ENCODE measurements at places on chromosomes 1 and 21. TPM values are rescaled to one million over a fixed set of nuclear protein-coding genes. Genes with fewer than 3 reads are reported as not detected.

The ARID1A gene
- 111 TPM for total RNA-seq

The HES4 gene
- total RNA-seq, result 5.0 TPM

The NBL1 gene
- 51.7 TPM for total RNA-seq

The CAPN9 gene
- total RNA-seq, result not detected

The FOXO6 gene
- not detected for total RNA-seq

The NPHP4 gene
- 20.0 TPM for total RNA-seq

- no peak overlapping the region for H3K4me3 ChIP-seq
- peaks cover 7% of the 10 kb centered on the region for H3K4me1 ChIP-seq
- H3K36me3 ChIP-seq, result peaks cover 17% of the 10 kb centered on the region
- no peaks in the 10 kb centered on the region for H3K27me3 ChIP-seq
These were observed 14.1 kb downstream of the TMCO4 start for GRCh38 chr1:19785660-19786059.

DNA sequence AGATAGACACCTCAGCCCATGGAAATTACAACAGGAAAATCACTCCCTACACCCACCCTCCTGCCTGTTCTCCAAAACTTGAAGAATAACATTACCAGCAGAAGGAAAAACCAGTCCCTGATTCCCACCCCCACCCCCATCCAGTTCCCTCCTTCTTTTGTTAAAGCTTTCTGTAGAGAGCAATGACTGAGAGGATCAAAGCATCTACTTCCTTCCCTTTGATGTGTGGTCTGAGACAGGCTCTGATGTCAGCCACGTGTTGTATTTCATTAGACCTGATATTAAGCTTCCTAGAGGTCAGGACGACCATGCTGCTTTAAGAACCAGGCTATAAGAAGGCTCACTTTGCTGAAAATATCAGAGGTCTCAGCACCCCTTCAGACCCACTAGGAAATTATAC is 73.9 kb upstream of the HAO2 start:
- H3K27ac ChIP-seq, result no peak overlapping the region
- H3K27me3 ChIP-seq, result peaks cover 11% of the 10 kb centered on the region
- H3K4me3 ChIP-seq, result no peak overlapping the region
- H3K4me1 ChIP-seq, result peaks cover 7% of the 10 kb centered on the region
- DNase-seq, result no peak
- H3K36me3 ChIP-seq, result no peaks in the 10 kb centered on the region

DNA sequence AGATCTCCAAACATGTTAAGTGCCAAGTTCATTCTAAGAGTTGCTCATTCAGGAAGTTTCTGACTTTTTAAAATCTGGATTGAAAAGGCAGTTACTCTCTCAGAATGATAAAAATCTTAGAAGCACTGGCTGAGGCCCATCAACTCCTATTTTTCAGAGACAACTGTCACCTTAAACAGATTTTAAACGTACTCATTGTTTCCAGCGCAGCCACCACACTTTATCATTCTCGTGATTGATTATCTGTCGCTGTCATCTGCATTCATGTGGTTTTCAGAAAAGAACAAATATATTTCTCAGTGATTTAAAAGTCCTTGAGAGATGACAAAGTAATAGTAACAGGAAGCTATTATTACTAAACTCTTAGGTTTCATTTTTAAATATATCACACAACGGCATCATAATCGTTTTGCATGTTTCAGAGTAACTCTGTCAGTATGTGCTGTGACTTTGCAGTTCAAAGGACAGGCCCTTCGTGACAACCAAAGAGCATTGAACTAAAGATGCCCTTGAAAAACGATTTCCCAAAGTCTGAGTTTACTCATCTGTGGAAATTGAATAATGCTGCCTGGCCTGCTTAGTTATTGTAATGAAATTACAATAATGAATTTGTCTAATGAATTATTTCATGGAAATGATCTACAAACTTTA is 14.9 kb upstream of the KCNK1 start:
- H3K27ac ChIP-seq, result peak overlapping the region; percentile 78
- DNase-seq, result peak; percentile 66
- peak overlapping the region; percentile 30 for H3K4me3 ChIP-seq
- H3K4me1 ChIP-seq, result peaks cover 14% of the 10 kb centered on the region

- H3K27me3 ChIP-seq, result no peaks in the 10 kb centered on the region
- no peak for DNase-seq
- no peak overlapping the region for H3K27ac ChIP-seq
- H3K36me3 ChIP-seq, result peaks cover 16% of the 10 kb centered on the region
- H3K4me1 ChIP-seq, result no peaks in the 10 kb centered on the region
These were observed 163.9 kb downstream of the AKT3 start for GRCh38 chr1:243686159-243686558.

DNA sequence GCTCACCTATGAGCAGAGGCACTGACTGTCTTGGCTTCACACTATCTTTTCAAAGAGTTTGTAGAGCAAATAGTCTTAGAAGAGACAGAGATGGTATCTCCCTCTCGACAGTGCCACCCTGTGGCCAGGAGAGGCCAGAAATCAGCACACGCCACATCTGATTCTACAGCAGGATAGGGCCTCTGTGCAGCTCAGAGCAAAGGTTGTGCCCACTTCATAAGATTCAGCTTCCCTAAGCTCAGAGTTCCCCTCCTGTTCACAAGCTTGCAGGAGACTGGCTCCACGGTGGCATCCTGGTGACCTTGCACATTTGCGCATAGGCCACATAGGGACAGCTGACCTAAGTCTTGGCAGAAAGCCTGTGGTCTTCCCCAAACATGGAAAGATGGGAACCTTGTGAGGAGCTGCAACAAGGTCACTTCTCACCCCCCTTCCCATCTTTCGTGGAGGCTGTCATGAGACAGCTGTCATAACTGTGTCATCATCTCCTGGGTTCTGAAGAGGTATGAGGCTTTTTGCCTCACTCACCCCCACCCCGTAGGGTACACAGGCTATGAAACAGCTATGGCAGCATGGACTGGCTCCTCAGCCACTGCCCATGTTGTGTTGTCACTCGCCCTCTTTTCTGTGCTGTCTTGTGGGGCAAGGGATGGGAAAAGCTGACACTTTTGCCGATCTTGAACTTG is 3.0 kb downstream of the ITLN2 start:
- H3K27ac ChIP-seq, result no peak overlapping the region
- peaks cover 9% of the 10 kb centered on the region for H3K27me3 ChIP-seq
- peak; percentile 91 for DNase-seq
- no peaks in the 10 kb centered on the region for H3K36me3 ChIP-seq
- peaks cover 6% of the 10 kb centered on the region for H3K4me1 ChIP-seq

GRCh38 chr1:23848673-23849616 is 19.1 kb downstream of the FUCA1 start:
- H3K27me3 ChIP-seq, result no peaks in the 10 kb centered on the region
- no peak overlapping the region for H3K4me3 ChIP-seq
- no peak overlapping the region for H3K27ac ChIP-seq
- no peaks in the 10 kb centered on the region for H3K4me1 ChIP-seq
- DNase-seq, result no peak

DNA sequence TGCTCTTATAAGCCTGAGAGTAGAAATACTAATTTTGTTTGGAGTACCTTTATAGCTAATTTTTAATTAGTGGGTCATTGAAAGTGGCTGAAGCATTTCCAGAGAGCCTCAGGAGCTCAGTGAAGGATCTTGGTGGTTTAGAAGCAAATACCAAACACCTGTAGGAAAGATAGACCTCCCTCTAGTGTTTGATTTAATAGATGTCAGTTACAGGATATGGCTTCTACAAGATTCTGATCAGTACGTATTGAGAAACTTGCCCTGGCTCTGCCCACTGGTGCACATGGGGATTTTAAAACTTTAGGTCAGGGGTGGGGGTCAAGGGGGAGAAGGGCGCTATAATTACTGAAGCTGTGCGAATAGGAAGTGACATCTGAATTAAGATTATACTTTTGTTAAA is 122.2 kb downstream of the POU2F1 start:
- no peak for DNase-seq
- no peaks in the 10 kb centered on the region for H3K27me3 ChIP-seq
- H3K27ac ChIP-seq, result no peak overlapping the region
- H3K4me3 ChIP-seq, result no peak overlapping the region
- H3K36me3 ChIP-seq, result peaks cover 5% of the 10 kb centered on the region

GRCh38 chr1:64956733-64957441 is 9.5 kb downstream of the JAK1 start:
- H3K27me3 ChIP-seq, result no peaks in the 10 kb centered on the region
- H3K36me3 ChIP-seq, result peaks cover 10% of the 10 kb centered on the region
- H3K4me3 ChIP-seq, result no peak overlapping the region
- peaks cover 44% of the 10 kb centered on the region for H3K4me1 ChIP-seq
- H3K27ac ChIP-seq, result no peak overlapping the region

- no peak overlapping the region for H3K4me3 ChIP-seq
- DNase-seq, result no peak
- no peaks in the 10 kb centered on the region for H3K4me1 ChIP-seq
- H3K27ac ChIP-seq, result no peak overlapping the region
- peaks cover 10% of the 10 kb centered on the region for H3K27me3 ChIP-seq
These were observed 76.2 kb upstream of the CD34 start for GRCh38 chr1:207987164-207987563.

DNA sequence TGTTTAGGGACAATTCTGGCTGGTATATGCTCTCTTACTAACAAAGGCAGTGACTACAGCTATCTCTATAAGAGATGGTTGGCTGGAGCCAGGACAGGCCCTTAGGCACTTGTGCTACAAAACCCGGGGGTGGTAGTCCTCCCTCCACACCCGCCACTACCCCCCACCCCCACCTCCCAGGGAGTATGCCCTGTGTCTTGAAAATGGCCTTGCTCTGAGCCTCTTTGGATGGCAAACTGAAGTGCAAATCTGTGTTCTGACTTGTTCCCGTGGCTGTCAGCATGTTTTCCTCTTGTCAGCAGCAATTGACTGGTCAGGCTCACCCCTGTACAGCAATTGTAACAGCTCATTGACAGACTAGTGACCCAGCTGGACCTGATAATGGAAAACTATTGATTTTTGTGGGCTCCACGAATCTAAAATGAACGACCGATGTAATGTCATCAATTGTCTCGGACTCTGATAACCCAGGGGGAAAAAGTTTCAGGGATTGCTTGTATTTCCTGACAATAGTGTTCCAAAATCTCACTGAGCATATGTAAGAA is 139.4 kb upstream of the BARHL2 start:
- H3K27ac ChIP-seq, result no peak overlapping the region
- H3K27me3 ChIP-seq, result peaks cover 29% of the 10 kb centered on the region
- no peak overlapping the region for H3K4me3 ChIP-seq
- H3K4me1 ChIP-seq, result peaks cover 7% of the 10 kb centered on the region

DNA sequence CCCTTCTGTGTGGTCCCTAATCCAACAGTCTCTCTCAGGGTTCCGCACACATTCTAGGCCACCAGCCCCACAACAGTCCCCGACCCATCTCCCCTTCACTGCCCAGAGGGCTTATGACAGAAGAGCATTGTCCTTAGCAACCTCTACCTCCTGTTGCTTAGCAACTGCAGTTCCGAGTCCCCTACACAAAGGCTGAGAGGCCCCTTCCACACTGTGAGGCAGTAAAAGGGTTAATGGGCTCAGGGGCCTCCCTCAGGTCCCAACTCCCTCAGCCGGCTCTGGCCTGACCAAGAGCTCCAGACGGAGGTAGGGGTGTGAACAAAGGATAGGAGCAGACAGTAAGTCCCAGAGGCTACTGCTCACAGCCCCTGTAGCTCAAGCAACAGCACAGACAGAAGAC is 4.3 kb downstream of the IGSF9 start:
- H3K4me3 ChIP-seq, result no peak overlapping the region
- no peaks in the 10 kb centered on the region for H3K36me3 ChIP-seq
- peaks cover 20% of the 10 kb centered on the region for H3K4me1 ChIP-seq
- DNase-seq, result no peak
- H3K27ac ChIP-seq, result no peak overlapping the region
- peaks cover 48% of the 10 kb centered on the region for H3K27me3 ChIP-seq

DNA sequence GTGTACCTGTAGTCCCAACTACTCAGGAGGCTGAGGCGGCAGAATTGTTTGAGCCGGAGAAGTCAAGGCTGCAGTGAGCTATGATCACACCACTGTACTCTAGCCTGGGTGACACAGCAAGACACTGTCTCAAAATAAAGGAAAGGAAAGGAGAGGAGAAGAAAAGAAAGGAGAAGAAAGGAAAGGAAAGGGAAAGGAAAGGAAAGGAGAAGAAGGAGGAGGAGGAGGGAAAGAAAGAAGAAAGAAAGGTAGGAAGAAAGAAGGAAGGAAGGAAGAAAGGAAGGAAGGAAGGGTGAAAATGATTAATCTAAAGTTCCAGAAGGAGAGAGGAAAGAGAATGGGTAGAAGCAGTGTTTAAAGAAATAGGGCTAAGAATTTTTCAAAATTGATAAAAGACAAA is 12.2 kb downstream of the SPOCD1 start:
- no peak overlapping the region for H3K27ac ChIP-seq
- H3K4me1 ChIP-seq, result peaks cover 10% of the 10 kb centered on the region
- peaks cover 11% of the 10 kb centered on the region for H3K27me3 ChIP-seq
- no peaks in the 10 kb centered on the region for H3K36me3 ChIP-seq
- H3K4me3 ChIP-seq, result no peak overlapping the region

GRCh38 chr1:170670802-170671628 is 7.1 kb downstream of the PRRX1 start:
- H3K27ac ChIP-seq, result no peak overlapping the region
- H3K4me3 ChIP-seq, result no peak overlapping the region
- peaks cover 78% of the 10 kb centered on the region for H3K27me3 ChIP-seq
- peak; percentile 74 for DNase-seq

GRCh38 chr1:94871031-94871430 is 50.9 kb downstream of the SLC44A3 start:
- H3K27me3 ChIP-seq, result peaks cover 4% of the 10 kb centered on the region
- no peak for DNase-seq
- H3K4me3 ChIP-seq, result no peak overlapping the region
- H3K27ac ChIP-seq, result no peak overlapping the region

- H3K4me1 ChIP-seq, result no peaks in the 10 kb centered on the region
- H3K4me3 ChIP-seq, result no peak overlapping the region
- no peaks in the 10 kb centered on the region for H3K36me3 ChIP-seq
- no peaks in the 10 kb centered on the region for H3K27me3 ChIP-seq
- peak; percentile 86 for DNase-seq
These were observed 29.5 kb downstream of the ARHGEF16 start for GRCh38 chr1:3483801-3484444.

DNA sequence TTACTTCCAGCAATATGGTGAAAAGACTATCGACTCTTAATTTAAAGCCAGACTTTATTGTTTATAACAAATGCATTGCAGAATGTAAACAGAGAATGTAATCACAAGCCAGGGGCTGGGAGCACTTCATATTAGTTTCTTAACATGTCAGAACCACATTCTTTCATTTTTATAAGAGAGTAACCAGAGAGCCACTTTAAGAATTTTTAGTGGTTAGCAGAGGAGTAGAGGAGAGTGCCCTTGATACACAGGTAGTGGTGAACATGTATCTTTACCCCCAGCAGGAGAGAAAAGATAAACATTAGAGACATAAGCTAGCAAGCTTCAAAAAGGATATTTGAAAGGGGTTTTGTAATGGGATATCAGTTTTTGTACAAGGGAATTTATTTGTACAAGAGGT is 11.1 kb downstream of the AMY2B start:
- DNase-seq, result no peak
- H3K27ac ChIP-seq, result no peak overlapping the region
- H3K36me3 ChIP-seq, result no peaks in the 10 kb centered on the region
- no peak overlapping the region for H3K4me3 ChIP-seq
- H3K4me1 ChIP-seq, result no peaks in the 10 kb centered on the region
- H3K27me3 ChIP-seq, result no peaks in the 10 kb centered on the region

GRCh38 chr1:245118066-245118465 is 36.7 kb upstream of the KIF26B start:
- no peaks in the 10 kb centered on the region for H3K36me3 ChIP-seq
- no peak overlapping the region for H3K4me3 ChIP-seq
- no peak overlapping the region for H3K27ac ChIP-seq
- no peaks in the 10 kb centered on the region for H3K27me3 ChIP-seq

GRCh38 chr1:212188599-212189351 is 96.4 kb upstream of the PPP2R5A start:
- H3K36me3 ChIP-seq, result peaks cover 5% of the 10 kb centered on the region
- peaks cover 12% of the 10 kb centered on the region for H3K27me3 ChIP-seq
- H3K4me1 ChIP-seq, result peaks cover 40% of the 10 kb centered on the region
- peak; percentile 81 for DNase-seq
- H3K4me3 ChIP-seq, result peak overlapping the region; percentile 9
- H3K27ac ChIP-seq, result peak overlapping the region; percentile 38
